ENCODE measurements at places on chromosomes 5 and 9. TPM values are rescaled to one million over a fixed set of nuclear protein-coding genes. Genes with fewer than 3 reads are reported as not detected.

GABRP gene
- 0.26 TPM for total RNA-seq

IFNA13 gene
- not detected for total RNA-seq

DNA sequence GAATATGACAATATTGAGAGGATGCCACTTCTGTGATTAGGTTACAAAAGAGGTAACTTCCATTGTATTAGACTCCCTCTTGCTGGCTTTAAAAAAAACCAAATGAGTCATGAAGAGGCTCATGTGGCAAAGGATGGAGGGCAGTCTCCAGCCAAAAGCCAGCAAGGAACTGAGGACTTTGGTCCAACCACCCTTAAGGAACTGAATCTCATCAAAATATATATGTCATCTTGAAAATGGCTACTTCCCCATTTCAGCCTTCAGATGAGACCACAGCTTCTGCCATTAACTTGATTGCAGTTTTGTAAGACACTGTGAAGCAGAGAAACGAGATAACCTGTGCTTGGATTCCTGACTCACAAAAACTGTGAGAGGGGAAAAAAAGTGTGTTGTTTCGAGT is 15.5 kb upstream of the TRIM32 start:
- no peak for DNase-seq
- H3K4me3 ChIP-seq: no peak overlapping the region
- no peaks in the 10 kb centered on the region for H3K27me3 ChIP-seq
- H3K36me3 ChIP-seq: no peaks in the 10 kb centered on the region
- H3K27ac ChIP-seq: no peak overlapping the region
- H3K4me1 ChIP-seq: no peaks in the 10 kb centered on the region

DNA sequence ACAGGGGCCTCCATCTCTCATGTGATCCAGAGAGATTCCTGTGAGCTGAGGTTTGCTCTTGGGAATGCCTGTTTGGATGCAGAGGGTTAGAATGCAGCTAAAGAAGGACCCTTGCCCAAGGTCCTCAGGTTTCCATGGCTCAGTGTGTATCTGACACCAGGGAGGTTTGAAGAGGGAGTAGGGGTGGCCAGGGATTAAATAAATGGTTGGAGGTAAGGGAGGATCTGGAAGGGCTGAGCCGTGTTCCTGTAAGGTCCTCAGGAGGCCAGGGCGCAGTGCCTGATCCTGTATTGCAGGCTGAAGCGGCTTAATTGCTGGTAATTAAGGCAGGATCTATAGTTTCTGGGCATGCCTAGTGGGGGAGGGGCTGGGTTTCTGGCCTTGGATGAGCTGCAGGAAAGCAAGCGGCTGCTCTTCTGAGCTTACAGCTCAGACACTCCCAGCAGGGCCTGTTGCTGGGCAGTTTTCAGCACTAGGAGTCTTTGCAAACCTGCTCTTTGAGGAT is 41.5 kb upstream of the MAP1B start:
- no peaks in the 10 kb centered on the region for H3K4me1 ChIP-seq
- no peak for DNase-seq
- no peaks in the 10 kb centered on the region for H3K27me3 ChIP-seq
- no peak overlapping the region for H3K4me3 ChIP-seq

GRCh38 chr5:135339189-135339588 is 59.8 kb downstream of the MACROH2A1 start:
- no peaks in the 10 kb centered on the region for H3K27me3 ChIP-seq
- no peak overlapping the region for H3K4me3 ChIP-seq
- peaks cover 100% of the 10 kb centered on the region for H3K36me3 ChIP-seq
- H3K27ac ChIP-seq: no peak overlapping the region
- no peak for DNase-seq

PPWD1 gene
- 31.0 TPM for total RNA-seq

GRCh38 chr5:116340799-116341198 is 233.8 kb downstream of the SEMA6A start:
- H3K27ac ChIP-seq: no peak overlapping the region
- H3K27me3 ChIP-seq: no peaks in the 10 kb centered on the region
- no peaks in the 10 kb centered on the region for H3K36me3 ChIP-seq
- H3K4me1 ChIP-seq: no peaks in the 10 kb centered on the region
- H3K4me3 ChIP-seq: no peak overlapping the region

AKNA gene
- 55.3 TPM for total RNA-seq

- peaks cover 9% of the 10 kb centered on the region for H3K36me3 ChIP-seq
- no peak for DNase-seq
- H3K4me1 ChIP-seq: no peaks in the 10 kb centered on the region
These were observed 166.6 kb downstream of the AP3B1 start for GRCh38 chr5:78127875-78128274.

GRM6 gene
- not detected for total RNA-seq

CARTPT gene
- not detected for total RNA-seq

PHF24 gene
- total RNA-seq: 0.44 TPM

DNA sequence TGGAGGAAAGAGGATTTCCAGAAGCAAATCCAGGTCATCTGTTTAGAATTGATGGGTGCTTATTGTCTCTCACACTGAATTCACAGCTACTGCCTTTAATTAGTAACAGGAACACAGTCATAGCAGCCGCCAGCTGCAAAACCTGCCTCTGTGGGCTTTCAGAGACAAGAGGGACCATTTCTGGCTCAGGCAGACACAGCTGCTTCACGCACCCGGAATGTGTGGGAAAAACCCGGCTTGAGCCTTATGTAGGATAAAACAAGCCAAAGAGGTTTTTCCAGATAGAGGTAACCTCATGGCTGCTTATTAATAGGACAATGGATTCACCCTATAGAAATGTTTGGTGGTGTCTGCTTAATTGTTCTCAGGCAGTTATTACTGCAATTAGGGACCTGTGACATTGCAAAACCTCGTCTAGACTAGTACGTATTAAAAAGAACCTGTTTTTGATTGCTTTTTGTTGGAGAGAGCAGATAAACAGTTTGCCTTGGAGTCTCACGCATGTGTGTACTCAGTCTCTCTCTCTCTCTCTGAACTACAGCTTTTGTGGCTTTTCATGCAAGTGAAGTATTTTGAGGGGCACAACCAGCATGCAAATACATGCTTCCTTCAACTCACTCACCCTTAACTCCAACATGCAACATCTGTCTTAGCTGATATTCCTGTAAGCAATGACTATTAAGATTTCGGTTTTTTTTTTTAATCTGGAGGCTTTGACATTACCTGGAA is 302.7 kb downstream of the PLK2 start:
- no peak for DNase-seq
- no peaks in the 10 kb centered on the region for H3K4me1 ChIP-seq
- no peaks in the 10 kb centered on the region for H3K36me3 ChIP-seq
- no peaks in the 10 kb centered on the region for H3K27me3 ChIP-seq

DNA sequence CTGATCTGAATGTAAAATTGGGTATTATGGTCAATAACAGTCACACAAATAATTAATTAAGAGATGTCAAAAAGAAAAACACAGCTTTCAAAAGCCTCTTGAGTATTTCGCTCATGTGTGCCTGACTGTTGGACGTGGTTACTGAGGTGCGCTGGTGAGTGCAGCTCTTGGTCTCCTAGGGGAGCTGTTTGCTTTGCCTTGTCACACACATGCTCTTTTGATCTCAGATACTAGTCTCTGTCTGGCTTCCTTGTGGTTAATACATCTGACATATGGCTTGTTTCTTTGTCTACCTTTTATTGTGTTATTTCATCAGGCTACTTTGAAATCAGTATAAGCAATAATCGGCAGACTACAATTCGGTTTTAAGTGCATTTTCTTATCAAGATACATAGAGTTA is 51.5 kb downstream of the PCSK1 start:
- no peak for DNase-seq
- H3K4me1 ChIP-seq: no peaks in the 10 kb centered on the region

GKAP1 gene
- total RNA-seq: 4.4 TPM

DNA sequence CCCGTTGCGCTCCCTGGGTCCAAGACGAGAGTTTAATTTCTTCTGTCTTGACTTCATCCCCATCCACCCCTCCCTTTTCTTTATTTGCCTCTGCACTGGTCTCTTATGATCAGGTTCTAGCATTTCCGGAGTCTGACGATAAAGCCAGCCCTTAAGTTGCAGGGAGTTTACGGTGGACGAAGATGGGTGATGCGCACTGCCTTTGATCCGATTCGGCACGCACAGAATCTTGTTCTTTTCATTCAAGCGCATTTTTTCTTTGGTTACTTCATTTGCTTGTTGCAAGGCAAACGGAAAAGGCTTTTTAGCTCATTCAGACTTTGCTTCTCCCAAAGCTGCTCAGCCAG is 488 bp upstream of the MCTP1 start:
- H3K36me3 ChIP-seq: no peaks in the 10 kb centered on the region
- H3K4me3 ChIP-seq: peak overlapping the region; percentile 47
- H3K27ac ChIP-seq: no peak overlapping the region
- DNase-seq: no peak

DNA sequence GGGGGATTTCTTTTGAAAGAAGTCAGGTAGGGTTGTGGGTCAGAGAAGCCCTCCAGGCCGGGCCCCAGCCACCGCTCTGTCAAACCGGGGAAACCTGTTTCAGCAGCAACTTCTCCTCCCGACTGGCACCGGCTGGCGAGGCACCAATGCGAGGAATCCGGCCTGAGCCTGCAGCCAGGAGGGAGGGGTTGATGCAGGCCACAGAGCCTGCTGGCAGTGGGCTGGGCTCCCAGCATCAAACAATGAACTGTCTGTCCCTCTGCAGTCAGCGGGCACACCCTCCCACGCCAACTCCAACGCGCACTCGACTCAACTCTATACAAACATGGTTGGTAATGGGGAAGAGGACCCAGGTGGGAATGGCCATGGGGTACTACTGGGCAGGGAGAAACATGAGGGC is 12.1 kb downstream of the PCDH1 start:
- no peak overlapping the region for H3K27ac ChIP-seq
- H3K4me3 ChIP-seq: no peak overlapping the region
- peaks cover 4% of the 10 kb centered on the region for H3K27me3 ChIP-seq
- H3K36me3 ChIP-seq: peaks cover 59% of the 10 kb centered on the region
- peak; percentile 90 for DNase-seq

- no peak overlapping the region for H3K4me3 ChIP-seq
- H3K27ac ChIP-seq: peak overlapping the region; percentile 18
- H3K4me1 ChIP-seq: peaks cover 15% of the 10 kb centered on the region
- H3K27me3 ChIP-seq: no peaks in the 10 kb centered on the region
- DNase-seq: no peak
These were observed 42.0 kb downstream of the CSF1R start for GRCh38 chr5:150044329-150044681.

GRCh38 chr5:96254980-96255691 is 177.9 kb downstream of the PCSK1 start:
- H3K4me3 ChIP-seq: no peak overlapping the region
- peaks cover 4% of the 10 kb centered on the region for H3K4me1 ChIP-seq
- no peaks in the 10 kb centered on the region for H3K27me3 ChIP-seq
- no peak for DNase-seq
- H3K27ac ChIP-seq: no peak overlapping the region
